Central memory CD4-positive, alpha-beta T cell (primary cell): ENCODE measurements at places on chromosomes 12 and 14.

GRCh38 chr14:52949711-52950409 is 990 bp downstream of the FERMT2 start:
- DNase-seq: no peak

GRCh38 chr12:1078002-1078401 is 87.0 kb downstream of the ERC1 start:
- no peak for DNase-seq

DNA sequence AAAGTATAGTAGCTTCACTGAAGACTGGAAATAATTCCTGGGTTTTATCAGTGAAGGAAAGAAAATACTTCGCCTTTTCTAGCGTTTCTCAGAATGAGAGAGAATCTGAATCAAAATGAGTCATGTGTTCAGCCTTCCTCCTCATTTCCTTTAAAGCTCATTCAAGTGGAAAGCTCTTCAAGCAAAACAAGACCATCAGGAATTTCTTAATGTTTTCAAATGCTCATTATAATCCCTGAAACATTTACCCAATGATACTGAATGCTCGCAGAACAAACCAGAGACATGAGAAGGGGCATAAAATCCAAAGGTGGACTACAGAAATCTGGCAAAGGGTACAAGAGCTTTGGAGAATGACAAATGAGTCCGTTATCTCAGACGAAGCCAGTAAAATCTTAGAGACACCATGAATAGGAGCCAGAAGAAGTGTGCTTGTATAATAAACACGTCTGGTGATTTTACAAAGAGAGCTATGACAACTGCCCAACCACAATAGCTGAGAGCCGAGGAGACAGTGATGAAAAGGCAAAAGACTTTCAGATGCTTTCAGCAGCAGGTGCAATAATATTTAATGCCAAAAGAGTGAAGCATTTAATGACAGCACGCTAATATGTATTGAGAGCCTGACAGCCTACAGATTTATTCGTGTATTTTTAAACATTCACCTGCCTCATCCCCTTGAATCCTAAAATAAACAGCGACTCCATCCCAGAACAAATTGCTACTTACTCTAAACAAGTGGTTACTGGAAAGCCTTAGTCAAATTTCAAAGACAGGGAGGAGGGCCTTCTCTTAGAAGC is 19.0 kb downstream of the SPRING1 start:
- DNase-seq: no peak

DNA sequence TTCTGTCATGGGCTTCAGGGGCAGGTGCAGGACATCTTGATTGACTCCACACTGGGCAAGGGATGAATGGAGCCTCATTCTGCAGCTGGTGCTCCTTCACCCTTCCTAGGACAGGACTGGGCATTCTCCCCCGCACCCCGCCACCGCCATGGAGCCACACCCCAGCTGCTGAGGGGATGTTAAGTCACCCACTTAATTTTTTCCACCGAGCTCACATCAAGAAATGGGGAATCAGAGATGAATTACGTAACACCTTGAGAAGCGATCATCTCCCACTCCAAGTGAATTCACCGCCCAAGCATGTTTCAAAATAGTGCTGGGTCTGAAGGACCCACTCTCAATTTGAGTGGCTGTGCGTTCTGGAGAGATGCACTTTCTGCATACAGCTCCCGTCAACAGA is 94.2 kb downstream of the EML1 start:
- no peak for DNase-seq
